HFFc6 (cell line): ENCODE measurements at places on chromosomes 6 and 20.

DNA sequence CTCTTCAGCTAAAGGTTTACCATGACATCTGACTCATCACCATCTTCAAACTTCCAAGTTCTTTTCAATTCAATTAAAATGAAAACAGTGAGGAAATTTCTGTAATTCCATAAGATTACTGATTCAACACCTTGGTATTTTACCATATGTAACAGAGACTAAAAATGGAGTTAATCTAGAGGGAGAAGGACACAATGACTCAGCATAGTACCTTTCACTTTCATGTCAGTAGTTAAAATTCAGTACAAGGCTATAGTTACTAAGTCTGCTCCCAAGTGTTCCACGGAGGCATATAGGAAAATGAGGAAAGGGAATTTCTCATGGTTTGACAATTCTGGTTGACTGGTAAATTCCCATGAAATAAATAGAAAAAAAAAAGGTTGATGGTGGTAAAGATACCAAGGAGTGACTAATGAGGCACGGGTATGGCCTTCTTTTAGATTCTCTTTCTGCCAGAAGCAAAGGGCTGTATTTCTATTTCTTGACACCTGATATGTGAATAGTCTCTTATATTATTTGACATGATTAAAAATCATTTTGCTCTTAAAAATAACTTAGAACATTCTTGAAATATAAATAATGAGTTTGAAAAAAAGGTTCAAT is 526.7 kb upstream of the ADGRB3 start:
- DNase-seq, result no peak

DNA sequence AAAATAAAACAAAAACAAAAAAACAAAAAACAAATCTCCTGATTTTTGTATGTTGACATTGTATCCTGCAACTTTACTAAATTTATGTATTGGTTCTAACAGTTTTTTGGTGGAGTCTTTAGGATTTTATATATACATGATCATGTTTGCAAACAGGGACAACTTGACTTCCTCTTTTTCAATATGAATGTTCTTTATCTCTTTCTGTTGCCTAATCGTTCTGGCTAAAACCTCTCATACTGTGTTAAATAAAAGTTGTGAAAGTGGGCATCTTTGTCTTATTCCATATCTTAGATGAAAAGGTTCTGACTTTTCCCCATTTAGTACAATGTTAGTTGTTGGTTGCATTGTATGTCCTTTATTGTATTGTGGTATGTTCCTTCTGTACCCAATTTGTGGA is 261.7 kb upstream of the NOX3 start:
- DNase-seq, result no peak

DNA sequence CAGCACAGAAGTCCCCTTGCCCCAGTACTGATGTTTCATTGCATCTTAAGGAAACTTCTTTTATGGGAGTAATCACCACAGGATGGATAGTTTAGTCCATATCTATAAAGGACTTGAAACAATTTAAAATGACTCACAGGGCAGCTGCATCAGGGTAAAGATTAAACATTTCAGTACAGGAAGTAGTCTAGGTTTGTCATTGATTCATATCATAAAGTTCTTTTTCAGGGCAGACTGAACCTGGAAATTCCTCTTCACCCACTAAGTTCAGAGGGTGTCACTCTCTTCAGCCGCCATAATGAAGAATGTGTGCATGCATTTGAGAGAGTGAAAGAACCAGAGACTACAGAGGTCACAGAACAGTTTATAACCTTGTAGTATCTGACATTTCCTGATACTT is 296.3 kb upstream of the JAG1 start:
- no peak for DNase-seq

- DNase-seq, result no peak
These were observed 1137.7 kb downstream of the EPHA7 start for GRCh38 chr6:92281571-92282076.

DNA sequence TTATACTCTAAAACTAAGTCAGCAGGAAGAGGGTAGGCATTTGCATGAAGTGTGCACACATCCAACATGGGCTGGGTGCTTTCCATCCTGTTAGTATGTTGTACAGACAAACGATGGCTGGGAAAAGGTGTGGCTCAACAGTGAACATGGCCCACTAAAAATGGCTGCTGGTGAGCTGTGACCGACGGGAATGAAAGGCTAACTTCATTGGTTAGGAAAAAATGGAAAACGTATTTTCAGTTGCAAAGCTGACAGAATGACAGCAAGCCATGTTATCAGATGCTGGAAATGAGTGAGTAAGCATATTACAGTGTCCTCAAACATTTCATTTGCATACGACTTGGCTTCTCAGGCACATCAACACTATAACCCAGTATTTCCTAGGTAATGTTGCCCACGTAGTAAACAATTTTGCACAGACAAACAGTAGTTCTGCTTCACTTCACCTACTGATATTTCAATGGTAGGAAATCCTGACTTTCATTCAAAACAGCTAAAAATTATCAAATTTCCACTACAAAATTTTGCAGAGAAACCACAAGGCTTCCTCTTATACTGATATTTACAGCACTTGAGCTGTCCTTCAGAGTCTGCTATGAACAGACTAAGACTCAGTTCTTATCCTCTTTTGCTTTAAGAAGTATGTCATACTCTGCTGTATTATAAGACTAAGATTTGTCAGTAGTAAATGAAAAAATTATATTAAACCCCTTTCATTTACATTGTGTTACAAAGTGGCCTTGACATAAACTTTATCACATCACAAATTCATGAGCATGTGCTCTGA is 98.9 kb downstream of the IRF4 start:
- DNase-seq, result no peak

DNA sequence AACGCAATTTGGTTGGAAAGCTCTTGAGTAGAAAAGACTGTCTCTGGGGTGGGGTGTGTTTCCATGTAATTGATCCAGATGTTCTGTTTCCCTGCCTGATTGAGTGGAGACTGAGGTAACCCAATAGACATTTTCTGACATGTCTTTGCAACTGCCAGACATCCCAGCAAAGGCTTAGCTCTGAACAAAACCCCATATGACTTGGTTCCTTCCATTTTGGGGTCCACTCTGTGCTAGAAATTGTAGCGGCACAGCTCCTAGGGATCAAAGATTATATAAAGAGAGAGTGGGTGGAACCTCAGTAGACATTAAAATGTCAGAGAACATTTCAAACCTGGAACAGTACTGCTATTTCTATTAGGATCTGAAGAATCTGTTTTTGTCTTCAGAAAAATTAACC is 189.3 kb downstream of the EDN1 start:
- DNase-seq, result no peak

GRCh38 chr6:162825597-162825996 is 97.8 kb downstream of the PACRG start:
- no peak for DNase-seq

DNA sequence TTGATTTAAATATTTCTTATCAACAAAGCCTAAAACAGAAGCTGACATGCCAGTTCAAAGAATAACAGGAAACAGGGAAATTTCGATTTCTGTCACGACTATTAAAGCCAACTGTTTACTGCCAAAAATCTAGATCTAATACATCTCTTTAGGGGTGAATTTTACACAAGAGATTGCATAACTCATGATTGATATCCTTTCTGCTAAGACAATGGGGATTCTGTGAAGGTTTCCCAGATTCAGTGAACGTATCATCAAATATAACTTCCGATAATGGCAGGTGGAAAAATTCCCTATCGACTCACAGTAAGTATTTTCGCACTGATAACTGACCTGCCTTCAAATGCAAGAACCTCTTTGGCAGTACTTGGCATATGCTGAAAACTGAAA is 42.9 kb downstream of the NHSL1 start:
- no peak for DNase-seq

GRCh38 chr6:150751296-150751695 is 114.2 kb upstream of the MTHFD1L start:
- peak; percentile 8 for DNase-seq

DNA sequence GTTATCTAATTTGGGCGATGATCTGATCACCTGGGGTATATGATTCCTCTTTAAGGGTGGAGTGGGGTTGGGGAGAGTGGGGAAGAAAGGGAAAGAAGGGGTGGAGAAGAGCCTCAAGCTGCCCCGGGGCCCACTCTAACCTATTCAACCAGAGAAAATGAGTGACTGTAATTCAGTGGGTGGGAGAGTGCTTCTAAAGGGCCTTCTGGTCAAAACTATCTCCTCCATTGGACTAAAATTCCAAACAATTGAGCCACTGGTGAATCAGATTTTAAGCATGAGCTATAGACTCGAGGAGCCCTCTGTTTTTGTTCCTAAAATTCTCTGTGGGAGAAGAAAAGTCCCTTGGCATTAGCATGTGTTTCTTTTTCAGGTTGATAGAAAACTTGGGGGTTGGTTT is 296.8 kb downstream of the CLIC5 start:
- DNase-seq, result peak; percentile 43

GRCh38 chr6:157937318-157937717 is 44.3 kb upstream of the SYNJ2 start:
- no peak for DNase-seq

- no peak for DNase-seq
These were observed 19.7 kb downstream of the CGA start for GRCh38 chr6:87075168-87075567.

- DNase-seq, result no peak
These were observed 462.6 kb downstream of the HDGFL1 start for GRCh38 chr6:23031986-23032385.

DNA sequence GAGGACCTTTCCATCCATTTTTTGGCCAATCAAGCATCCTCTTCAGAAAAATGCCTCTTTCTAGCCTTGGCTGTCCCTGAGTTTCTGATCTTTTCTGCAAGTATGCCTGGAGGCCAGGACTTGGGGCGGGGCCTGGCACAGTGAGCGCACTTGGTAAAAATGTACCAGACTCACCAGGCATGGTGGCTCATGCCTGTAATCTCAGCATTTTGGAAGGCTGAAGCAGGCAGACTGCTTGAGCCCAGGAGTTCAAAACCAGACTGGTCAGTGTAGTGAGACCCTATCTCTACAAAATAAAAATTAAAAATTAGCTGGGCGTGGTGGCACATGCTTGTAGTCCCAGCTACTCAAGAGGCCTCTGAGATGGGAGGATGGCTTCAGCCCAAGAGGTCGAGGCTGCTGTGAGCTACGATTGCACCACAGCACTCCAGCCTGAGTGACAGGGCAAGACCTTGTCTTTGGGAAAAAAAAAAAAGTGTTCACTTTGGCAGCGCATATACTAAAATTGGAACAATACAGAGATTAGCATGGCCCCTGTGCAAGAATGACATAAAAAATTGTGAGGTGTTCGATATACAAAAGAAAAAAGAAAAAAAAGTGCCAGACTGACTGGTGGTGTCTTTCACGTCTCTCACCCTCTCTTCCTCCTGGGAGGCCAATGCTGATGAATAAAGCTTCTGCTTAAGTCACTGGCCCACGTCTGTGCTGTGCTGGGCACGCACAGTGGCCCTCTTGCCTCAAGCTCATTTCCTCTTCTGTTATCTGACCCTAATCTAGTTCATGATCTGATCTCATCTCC is 18.1 kb upstream of the SLC9A8 start:
- peak; percentile 34 for DNase-seq

DNA sequence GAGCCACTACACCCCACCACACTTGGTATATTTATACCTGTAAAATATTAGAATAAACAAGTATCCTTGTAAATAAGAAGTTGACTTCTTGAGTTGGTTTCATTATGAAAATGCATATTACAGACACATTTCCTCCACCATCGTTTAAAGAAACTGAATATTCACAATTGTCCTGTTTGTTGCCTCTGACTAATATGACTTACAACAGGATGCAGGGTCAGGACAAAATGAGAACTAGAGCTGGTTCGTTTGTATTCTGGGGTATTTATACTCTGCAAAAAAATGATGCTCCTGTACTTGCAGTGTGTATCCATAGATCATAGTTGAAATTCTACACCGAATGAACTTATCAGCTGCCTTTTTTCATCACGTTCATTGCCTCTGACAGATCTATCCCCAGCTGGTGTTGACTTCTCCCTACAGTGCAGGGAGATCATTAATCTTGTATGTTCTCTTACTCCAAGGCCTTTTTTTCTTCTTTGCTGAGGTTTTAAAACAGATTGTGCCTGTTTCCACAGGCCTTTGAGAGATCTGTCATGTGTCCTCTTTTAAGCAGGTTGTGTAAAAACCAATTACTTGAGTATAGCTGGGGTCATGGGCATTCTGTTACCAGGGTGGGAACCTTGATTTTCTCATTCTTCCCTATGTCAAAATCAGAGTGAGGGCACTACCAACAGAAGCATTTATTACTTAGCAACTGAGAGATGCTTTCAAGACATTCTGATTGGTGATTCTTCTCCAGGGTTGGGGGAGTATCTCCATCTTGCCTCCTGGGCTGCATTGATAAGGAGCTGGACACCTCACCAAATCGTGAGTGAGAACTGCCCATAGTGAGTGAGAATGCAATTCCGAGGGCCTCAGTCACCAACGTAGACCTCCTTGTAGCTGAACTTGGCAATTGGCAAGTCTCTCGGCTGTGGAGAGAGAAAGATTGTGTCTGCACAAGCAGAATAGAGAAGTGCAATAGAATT is 78.8 kb upstream of the CD83 start:
- no peak for DNase-seq

GRCh38 chr6:6402006-6402405 is 81.5 kb upstream of the F13A1 start:
- no peak for DNase-seq

- no peak for DNase-seq
These were observed 152.7 kb downstream of the RNGTT start for GRCh38 chr6:88810701-88811100.

DNA sequence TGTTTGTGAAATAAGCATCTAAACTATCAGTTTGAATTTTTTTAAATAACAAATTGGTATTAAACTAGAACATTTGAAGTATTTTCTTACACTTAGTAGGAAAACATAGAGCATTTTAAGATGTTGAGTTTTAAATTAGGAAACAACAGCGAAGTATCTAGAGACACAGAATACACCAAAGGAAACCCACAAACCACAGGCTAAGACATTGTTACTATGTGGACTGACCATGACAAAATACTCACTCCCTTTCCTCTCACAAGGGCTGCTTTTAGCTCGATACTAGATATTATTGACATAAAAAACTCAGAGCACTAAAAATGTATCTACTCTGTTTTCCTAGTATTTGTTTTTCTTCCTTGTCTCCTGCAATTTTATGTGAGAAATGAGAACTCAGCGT is 266.0 kb upstream of the CITED2 start:
- DNase-seq, result no peak

GRCh38 chr20:44217342-44218092 is 6.9 kb upstream of the OSER1 start:
- peak; percentile 50 for DNase-seq

GRCh38 chr6:84739866-84740208 is 24.6 kb downstream of the TBX18 start:
- peak; percentile 32 for DNase-seq

- no peak for DNase-seq
These were observed 74.9 kb downstream of the ANKEF1 start for GRCh38 chr20:10109641-10110040.

GRCh38 chr20:49675368-49676151 is 38.1 kb downstream of the B4GALT5 start:
- no peak for DNase-seq

DNA sequence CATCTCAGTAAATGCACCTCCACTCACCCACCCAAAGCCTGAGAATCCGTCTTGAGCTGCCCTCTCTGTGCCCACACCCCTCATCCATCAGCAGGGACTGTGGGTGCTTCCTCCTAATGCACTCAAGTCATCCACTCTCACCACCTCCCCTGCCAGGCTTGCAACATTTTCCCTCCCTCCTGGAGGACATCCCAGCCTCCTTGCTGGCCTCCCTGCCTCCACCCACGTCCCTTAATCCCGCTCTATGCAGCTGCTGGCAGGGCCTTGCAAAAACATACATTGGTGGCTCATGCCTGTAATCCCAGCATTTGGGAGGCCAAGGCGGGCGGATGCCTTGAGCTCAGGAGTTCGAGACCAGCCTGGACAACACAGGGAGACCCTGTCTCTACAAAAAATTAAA is 15.6 kb upstream of the SRC start:
- no peak for DNase-seq

GRCh38 chr20:10362674-10363073 is 71.3 kb downstream of the MKKS start:
- DNase-seq, result no peak
